ENCODE measurements at places on chromosomes 4 and X.
A peak's percentile ranks its signal among the peaks of the same experiment; 100 is the strongest.

- no peak for DNase-seq
These were observed 404 bp downstream of the PPP2R3B start for GRCh38 chrX:386239-386767.

- no peak for DNase-seq
These were observed 27.9 kb upstream of the LCORL start for GRCh38 chr4:18049446-18049845.

GRCh38 chr4:26609868-26610267, 26.0 kb downstream of the TBC1D19 start:
- no peak for DNase-seq

DNA sequence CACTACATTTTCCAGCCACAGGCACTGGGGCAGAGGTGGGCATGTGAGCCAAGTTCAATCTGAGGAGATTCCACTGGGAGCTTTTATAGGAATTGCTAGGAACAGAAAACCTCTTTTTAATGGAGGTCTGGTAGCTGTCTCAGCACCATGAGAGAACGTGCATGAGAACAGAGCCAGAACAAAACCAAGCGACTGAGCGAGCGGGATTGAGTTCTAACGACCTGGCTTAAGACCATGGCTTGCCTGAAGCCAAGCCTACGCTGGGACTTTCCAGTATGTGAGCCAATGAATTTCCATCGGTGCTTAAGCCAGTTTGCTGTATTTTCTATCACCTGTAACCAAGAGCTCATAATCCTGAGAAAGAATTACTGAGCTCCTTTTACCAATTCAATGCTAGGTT, 183.7 kb downstream of the NR3C2 start:
- no peak for DNase-seq

DNA sequence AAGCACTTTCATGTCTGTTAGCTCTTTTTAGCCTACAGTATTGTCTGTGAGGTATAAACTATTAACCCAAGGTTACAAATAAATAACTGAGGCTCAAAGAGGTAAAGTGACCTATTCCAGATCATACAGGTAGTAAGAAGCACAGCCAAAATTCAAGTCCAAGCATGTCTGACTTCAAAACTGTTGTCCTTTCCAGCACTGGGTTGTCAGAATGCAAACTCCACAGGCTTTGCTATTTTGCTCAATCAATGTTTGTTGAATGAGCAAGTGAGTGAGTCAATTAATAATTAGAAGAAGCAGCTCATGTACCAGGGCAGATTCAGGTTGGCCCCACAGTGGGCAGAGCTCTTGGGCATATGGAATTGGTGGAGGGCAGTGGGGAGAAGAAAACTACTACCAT, 134.1 kb upstream of the ARHGEF9 start:
- DNase-seq, result no peak

DNA sequence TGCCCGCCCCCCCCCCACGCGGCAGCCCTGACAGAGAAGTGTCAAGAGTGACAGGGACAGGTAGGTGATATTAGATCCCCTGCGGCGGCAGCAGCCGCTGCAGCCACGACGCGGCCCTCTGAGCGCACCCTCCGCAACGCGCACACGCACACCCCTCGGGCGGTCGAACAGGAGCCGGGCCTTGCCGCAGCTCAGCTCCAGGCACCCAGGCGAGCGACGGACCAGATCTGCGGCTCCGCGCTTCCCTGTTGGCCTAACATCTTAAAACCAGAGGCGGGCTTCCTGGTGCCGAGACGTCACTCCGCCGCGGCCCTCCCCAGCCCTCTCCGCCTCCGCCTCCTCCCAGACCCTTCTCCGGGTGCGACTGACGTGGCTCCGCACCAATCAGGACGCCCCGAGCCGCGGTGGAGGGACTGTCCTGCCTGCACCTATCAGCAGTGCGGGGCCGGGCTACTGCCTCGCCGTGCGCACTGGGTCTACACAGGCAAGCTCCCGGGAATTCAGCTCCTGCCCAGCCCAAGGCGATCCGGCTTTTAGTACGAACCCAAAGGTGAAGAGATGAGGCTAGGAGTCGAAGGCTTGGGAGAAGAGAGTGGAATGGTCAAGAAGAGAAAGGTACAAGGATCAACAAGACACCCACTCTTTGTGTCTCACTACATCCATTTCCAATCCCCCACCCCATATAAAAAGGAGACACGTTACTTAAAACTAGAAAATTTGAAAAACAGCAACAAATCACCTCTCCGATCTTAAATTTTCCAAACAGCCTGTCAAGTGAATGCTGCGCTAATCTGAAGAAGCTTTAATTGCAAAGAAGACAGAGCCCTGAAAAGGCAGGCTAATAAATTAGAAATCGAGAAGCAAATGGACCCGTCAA, at the start of gene PITX2:
PITX2 (minus strand) TSS at position 237 of the 877 bp plus-strand sequence. CDS start 617 bp downstream, outside the sequence.
- peak; percentile 100 for DNase-seq

GRCh38 chrX:10190367-10190766, 33.6 kb downstream of the CLCN4 start:
- DNase-seq, result no peak

DNA sequence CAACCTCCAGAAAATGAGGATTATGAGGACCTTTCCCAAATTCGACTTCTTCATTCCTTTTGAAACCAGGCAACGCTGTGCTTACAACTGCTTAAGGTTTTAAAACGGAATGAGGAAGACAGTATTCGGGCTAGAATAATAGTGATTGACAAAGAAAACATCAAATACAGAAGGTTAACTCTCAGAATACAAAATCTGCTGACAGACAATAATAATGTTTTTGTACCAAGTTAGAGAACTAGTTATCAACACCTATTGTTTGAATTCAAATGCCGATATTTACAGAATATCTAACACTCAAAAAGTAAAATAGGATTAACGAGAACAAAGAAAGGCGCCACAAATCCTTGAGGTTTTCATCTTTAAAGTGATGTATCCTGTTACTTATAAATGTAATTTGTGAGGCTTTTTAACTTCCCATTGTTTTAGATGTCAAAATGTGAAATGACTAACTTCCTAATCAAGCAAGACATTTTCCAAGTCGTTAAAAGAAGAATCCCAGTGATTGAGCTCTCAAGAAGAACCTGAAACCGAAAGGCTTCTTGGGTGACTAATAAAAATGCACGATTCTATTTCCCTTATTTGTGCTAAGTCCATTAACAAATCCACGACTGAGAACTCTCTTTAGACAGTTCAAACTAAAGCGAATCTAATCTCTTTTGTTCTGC, 118.3 kb downstream of the SORBS2 start:
- DNase-seq, result no peak

DNA sequence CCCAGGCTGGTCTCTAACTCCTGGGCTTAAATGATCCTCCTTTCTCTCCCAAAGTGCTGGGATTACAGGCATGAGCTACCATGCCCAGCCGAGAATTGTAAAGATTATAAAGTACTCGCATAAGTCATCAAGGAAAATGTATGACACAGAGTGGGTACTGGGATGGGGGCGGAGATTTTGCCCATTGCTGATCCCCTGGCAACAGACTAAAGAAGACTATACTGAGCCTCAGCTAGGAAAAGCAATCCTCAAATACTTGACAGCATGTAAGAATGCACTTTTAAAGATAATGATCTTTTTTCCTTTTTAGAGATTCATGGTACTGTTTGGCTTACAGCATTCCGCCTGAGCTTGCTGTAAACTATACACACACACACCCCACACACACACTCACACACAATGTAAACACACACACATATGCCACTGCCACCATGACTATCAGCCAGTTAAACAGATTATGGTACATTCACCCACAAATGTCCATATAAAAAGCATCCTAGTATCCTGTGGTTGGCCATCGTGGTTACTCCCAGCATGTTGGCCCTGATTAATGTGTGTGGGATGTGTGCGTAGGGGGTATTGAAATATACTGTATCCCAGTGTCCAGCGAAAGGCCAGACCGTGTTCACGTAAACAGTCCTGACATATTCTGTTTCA, 113.0 kb downstream of the AMELX start:
- no peak for DNase-seq

- DNase-seq, result no peak
These were observed 600.5 kb upstream of the SLIT2 start for GRCh38 chr4:19650903-19651864.

GRCh38 chr4:57734104-57734670, 624.0 kb upstream of the IGFBP7 start:
- no peak for DNase-seq

- no peak for DNase-seq
These were observed 6.5 kb upstream of the EXOSC9 start for GRCh38 chr4:121794505-121795188.

GRCh38 chr4:83535520-83536361, at the start of gene GPAT3:
Gene GPAT3, plus strand, starts transcription at chr4:83536108. Its CDS starts 515 bp downstream, at chr4:83536623.
- DNase-seq, result peak; percentile 69

- DNase-seq, result no peak
These were observed 409.2 kb upstream of the FGF13 start for GRCh38 chrX:139120760-139121159.

DNA sequence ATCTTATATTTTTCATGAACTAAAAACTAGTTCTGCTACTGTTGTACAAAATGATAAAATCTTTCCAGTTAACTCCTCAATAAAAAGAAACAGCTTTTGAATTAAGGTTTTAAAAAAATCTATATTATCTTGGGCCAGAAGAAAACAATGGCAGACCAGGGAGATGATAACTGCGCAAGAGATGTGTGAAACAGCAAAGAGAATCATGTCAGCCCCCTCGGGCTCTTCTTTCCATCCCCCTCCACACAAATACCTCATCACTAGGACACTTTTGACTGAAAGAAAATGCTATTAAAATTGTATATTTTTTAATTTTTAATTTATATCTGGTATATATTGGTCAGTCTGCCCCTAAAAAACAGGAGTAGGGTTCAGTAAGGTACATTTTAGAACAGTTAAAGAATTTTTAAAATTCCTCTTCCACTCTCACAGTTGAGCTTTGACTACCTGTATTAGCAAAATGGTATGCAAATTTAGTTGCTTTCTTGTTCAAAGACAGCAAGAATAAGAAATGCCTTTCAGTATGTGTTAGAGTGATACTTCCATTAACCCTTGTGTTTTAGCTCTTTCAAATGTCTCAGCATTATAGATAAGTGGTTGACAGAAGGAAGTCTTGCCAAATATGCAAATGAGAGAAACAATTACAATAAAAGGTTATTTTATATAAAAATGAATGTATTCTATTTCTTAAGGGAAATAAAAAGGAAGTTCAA, 36.4 kb upstream of the LCORL start:
- DNase-seq, result no peak

GRCh38 chr4:186144946-186145569, 40.6 kb downstream of the FAM149A start:
- DNase-seq, result peak; percentile 57

- DNase-seq, result no peak
These were observed 99.1 kb upstream of the FAM47C start for GRCh38 chrX:36908801-36909675.

GRCh38 chr4:168683595-168683994, 186.7 kb downstream of the PALLD start:
- no peak for DNase-seq

GRCh38 chr4:106245176-106245575, 70.8 kb downstream of the TBCK start:
- DNase-seq, result no peak

DNA sequence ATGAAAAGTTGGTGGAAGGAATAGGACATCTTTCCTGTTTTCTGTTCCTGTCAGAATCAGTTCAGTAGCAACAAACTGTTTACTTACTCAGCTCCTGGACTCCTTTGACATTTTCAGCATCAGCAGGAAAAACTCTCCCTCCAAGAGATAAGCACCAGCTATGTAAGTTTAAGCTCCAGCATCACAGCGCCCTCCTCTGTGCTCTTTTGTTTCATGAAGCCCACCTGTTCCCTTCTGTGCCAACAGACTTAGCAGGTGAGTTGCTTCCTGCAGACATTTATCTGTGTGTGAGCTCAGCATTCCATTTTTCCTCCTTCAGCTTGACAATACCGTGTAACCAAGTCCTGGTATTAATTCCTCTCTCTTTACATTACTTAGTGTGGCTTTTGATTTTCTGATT, 644.1 kb upstream of the AGA start:
- peak; percentile 65 for DNase-seq

- no peak for DNase-seq
These were observed 12.1 kb upstream of the ING2 start for GRCh38 chr4:183492791-183493222.

DNA sequence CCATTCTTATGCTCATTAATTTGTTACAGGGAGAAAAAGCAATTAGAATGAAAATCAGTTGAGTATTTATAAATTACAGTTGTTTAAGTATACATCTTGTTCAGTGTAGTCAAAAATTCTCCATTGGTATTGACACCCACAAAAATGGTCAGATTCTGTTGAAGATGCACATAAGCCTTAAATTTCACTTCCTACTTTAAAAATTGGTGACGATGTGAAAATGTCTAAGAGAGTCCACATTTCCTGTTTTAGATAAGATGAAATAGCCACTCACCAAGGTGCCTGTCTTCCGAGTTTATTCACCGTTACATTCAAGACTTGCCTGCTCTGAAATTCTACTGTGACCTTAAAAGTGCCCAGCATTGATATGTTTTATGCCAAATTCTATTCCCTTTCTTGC, 93.6 kb downstream of the GPR143 start:
- no peak for DNase-seq

DNA sequence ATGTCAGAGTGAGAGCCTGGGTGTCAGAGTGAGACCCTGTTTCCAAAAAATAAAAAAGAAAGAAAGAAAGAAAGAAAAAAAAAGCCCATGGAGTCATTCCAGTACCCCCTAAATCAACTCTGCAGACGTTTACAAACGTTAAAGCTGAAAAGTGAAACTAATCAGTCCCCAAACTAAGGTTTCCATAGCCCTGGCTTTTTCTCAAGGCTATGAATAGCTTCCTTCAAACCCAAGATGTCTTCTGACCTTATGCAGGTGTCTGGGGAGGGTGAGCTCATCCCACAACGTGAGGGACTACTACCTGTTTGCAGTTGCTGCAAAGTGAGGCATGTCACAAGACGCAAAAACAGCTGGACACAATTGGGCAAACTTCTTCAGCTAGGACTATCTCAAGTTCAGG, 144.0 kb downstream of the SH3KBP1 start:
- no peak for DNase-seq

- no peak for DNase-seq
These were observed 158.1 kb downstream of the LHFPL1 start for GRCh38 chrX:112521676-112522075.

GRCh38 chr4:66351761-66352160, 681.5 kb upstream of the EPHA5 start:
- no peak for DNase-seq

DNA sequence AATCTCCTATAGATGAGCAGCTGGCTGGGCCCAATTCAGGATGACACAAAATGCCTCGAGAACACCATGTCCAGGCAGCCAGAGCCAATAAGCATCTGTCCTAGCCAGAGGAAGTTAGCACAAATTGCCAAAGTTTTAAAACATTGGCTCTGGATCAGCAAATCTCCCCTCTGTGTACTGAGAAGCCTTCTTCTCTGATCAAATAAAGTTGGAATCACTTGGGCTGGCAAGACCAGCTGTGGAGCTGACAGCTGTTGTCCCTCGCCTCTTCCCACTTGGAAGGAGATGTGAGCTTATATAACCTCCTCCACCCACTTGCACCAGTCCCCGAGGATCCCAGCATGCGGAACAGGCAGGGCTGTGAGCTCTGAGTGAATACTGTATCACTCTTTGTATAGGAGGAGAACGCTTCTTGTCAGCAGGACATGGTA, 183.9 kb downstream of the OPHN1 start:
- no peak for DNase-seq

- no peak for DNase-seq
These were observed 63.3 kb downstream of the DOCK11 start for GRCh38 chrX:118558926-118559325.
